ENCODE measurements at places on chromosomes 5 and 9. TPM values are rescaled to one million over a fixed set of nuclear protein-coding genes. Genes with fewer than 3 reads are reported as not detected.

SPATA31A3 gene
- total RNA-seq: not detected

LRRC26 gene
- total RNA-seq: 0.49 TPM

NME5 gene
- 11.8 TPM for total RNA-seq

MOB3B gene
- 7.6 TPM for total RNA-seq

HRCT1 gene
- not detected for total RNA-seq

HRH2 gene
- 3.0 TPM for total RNA-seq

FCN1 gene
- total RNA-seq: 0.98 TPM

CAST gene
- 10.1 TPM for total RNA-seq

ERP44 gene
- total RNA-seq: 21.9 TPM

CDH10 gene
- total RNA-seq: 53.4 TPM

HCN1 gene
- total RNA-seq: 14.0 TPM

PDZD2 gene
- 39.1 TPM for total RNA-seq

CCDC192 gene
- 0.25 TPM for total RNA-seq

LCN9 gene
- not detected for total RNA-seq

POC5 gene
- 7.1 TPM for total RNA-seq

SLC6A7 gene
- total RNA-seq: 1.5 TPM

TICAM2 gene
- total RNA-seq: 0.49 TPM
